ENCODE measurements at places on chromosomes 11 and 22.
A peak's percentile ranks its signal among the peaks of the same experiment; 100 is the strongest.

DNA sequence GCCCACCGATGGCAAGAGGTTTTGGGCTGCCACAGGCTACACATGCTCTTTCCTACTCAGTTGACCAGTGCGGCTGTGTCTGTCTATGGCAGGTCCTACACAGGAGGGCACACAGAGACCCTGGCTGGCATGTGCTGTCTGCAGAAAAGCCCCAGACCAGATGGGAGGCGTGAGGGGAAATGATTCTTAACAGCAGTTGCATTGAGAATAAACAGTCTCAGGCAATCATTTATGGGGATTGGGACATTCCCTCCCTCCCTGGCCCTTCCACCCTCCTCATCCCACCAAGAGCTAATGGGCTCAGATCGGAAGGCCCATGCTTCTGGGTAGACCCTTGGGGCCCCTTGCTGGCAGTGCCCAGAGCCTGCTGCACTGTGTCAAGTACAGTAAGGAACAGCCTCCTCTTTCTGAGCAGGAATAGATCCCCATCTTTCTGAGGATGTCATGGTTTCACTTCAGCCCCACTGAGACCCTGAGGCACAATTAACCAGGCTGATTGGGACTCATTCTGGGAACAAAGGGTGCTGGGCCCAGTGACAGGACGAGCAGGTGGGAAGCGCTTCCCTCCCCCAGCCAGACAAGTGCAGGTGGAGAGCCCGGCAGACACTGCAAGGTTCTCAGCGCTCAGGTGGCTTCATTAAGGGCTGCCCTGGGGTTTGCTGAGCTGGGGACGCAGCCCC is 28.3 kb downstream of the TSPAN18 start:
- DNase-seq, result no peak

DNA sequence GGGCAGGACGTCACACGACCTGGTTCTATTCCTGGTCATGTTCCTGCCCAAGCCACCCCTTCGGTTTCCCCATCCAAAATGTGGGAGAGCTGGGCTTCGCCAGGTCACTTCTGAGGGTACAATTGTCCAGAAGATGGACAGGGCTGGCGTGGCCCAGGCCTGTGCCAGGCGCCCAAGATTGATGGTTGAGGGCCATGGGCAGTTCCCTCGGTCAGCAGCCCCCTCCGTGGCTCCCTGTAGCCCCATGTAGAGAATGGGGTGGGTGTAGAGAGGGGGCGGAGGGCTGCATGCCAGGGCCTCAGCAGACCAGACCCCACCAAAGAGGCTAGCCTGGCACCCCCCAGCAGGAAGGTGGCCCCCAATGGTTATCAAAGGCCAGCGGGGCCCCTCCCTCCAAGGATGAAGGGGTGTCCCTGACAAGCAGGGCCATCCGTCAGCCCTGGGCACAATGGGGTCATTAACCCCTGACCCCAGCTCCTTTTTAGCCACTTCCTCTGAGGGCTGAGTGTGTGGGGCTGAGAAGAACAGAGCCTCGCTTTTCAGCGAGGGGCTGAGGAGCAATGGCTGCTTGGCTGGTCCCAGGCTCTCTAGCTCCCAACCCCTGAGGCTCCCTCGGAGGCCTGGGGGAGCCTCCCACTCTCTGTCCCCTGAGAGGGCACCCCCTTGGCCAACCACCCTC is 11.0 kb upstream of the PICK1 start:
- DNase-seq, result no peak

DNA sequence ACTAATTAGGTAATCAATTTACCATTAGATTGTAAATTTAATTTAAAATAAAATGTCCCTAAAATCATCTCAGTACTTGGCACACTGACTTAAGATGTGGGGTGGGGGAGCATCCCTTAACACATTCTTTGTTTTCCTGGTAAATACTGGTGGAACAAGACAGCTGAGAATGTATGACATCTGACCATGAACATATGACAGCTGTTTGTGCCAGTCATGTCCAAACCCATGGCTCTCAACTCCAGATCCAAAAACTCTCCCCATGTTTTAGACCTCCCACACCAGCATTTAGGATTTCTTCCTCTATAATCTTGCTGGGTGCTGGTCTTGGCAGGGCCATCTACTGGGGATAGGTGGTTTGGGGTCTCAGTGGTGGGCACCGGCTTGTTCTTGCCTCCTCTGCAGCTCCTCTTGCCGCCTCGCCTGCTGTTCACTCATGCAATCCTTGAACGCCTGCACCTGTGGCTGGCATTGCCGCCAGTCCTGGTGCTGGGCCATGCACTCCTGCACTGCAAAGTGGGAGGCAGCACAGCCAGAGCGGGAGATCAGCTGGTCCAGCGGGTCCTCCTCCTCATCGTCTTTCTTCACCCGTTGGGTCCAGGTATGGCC is 3.8 kb downstream of the COA4 start:
- DNase-seq, result no peak

- no peak for DNase-seq
Measured at GRCh38 chr11:17770048-17770652, 35.6 kb downstream of the KCNC1 start.

DNA sequence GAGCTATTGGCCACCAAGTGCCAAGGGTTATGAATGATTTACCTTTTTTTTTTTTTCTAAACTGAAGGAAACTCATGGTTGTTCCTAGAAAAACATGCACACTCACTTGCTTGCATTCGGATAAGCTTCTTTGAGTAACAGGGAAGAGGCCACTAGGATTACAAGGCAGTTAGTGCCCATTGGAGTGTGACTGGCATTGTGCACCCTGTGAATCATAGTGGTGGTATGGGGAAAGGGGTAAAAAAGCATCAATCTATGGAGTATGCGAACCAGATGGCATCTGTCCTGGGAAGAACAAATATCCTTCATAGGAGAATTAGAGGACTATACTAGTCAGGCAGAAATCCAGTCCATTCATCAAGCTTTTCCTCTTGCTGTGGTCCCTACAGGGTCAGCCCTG is 24.2 kb downstream of the CD44 start:
- DNase-seq, result no peak

- DNase-seq, result no peak
Measured at GRCh38 chr11:77302752-77303151, 1.3 kb upstream of the GDPD4 start.

GRCh38 chr11:119368121-119369034 is 13.1 kb downstream of the USP2 start:
- DNase-seq, result no peak

DNA sequence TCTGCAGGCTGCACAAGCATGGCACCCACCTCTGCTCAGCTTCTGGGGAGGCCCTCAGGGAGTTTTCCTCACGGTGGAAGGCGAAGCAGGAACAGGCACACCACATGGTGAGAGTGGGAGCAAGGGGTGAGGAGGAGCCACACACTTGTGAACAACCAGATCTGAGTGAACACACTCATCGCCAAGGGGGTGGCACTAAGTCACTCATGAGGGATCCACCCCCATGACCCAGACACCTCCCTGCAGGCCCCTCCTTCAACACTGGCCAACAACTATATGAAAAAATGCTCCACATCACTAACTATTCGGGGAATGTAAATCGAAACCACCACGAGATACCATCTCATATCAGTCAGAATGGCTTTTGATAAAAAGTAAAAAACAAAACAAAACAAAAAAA is 722 bp upstream of the KRTAP5-2 start:
- DNase-seq, result no peak

GRCh38 chr11:364991-365725 is 4.1 kb upstream of the B4GALNT4 start:
- no peak for DNase-seq

DNA sequence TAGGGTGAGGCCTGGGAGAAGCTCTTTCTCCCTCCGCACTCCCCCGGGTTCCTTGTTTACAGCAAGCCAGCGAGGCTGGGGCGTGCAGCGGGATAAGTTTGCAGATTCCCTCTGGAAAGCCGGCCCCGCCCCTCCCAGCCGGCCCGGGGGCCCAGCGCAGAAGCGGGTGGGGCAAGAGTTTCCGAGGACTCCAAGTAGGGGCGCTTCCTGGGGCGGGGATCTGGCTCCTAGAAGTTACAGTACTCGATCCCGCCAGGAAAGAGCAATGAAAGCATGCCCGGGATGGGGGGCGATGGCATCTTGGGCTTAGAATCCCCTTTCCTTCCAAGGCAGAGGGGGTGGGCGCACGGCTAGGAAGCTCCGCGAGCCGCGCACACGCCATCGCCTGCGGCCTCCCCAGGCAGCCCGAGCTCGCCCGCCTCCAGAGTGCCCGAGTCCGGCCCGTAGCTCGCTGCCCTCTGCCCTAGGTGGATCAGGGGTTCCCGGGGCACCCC is 385 bp downstream of the TST start:
- no peak for DNase-seq

DNA sequence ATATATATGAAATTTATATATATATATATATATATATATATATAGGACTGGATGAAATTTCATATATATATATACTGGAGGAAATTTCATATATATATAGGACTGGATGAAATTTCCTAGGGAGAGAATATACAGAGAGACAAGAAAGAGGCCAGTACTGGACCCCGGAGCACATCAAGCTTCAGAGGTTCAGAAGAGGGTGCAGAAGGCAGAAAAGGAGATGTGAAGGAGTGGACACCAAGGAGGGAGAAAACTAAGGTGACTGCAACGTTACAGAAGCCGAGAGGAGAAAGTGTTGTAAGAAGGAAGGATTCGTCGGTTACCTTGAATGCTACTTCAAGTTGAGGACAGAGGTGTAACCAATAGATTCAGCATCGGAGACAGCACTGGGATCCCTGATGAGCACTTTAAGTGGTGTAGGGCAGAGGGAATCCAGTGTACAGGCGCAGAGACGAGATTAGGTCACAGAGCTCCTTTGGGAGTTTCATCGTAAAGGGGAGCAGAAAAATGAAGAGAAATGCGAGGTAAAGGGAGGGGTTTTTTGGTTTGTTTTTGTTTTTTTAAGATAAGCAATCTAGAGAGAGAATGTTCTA is 8.5 kb upstream of the TPH1 start:
- DNase-seq, result no peak

- DNase-seq, result no peak
Measured at GRCh38 chr11:3982431-3982830, 112.2 kb upstream of the RRM1 start.

DNA sequence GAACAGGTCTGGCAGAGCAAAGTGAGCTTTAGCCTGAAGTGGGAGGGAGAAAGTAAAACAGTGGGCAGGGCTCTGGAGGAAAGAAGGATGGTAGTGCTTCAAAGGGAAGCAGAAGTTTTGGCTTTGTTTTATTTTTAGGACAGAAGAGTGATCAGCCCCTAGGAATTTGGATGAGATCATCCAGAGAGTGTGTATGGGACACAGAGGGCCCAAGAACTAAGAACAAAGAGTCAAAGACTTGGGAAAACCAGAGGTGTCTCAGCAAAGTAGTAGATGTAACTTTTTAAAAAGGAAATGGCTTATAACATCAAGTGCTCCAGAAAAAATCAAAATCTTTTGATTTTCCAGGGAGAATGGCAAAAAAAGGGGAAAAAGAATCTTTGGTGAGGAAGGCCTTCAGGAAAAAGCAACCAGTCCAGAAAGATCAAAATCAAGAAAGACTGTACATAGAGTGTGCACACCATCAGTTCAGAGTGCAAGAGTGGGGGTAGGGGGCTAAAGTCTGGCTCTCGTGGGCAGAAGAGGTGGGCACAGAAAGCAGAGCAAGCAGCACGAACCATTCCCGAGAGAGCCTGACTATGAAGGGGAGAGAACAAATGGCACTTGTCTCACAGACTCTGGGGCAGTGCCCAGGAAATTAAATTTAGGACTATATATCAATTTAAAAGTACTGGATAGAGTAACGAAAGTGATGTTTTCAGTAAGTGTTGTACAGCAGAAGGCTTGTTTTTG is 30.0 kb downstream of the MAPK1 start:
- no peak for DNase-seq

GRCh38 chr11:119374632-119375336 is 6.7 kb downstream of the USP2 start:
- DNase-seq, result no peak

DNA sequence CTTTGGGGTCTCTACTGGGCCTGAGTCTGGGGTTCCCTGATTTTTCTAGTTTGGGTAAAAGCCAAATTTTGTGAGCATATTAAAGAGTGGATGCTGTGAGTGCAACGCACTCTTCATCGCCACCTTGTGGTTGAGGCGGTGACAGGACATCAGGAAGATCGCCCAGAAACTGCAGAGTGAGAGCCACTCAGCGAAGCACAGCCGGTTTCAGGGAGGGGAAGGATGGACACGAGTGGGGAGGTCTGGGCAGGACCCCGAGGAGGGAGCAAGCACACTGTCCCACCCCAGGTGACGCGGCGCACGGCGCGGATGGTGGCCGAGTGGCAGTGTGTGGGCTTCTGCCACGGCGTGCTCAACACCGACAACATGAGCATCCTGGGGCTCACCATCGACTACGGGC is 9.1 kb downstream of the SELENOO start:
- DNase-seq, result peak; percentile 77

GRCh38 chr11:128391811-128392210 is 195.5 kb downstream of the ETS1 start:
- DNase-seq, result no peak

GRCh38 chr22:34847072-34847471 is 218.9 kb upstream of the ISX start:
- DNase-seq, result no peak

GRCh38 chr22:46049726-46050450 is 72.9 kb upstream of the WNT7B start:
- no peak for DNase-seq

GRCh38 chr11:86984701-86985100 is 29.5 kb upstream of the FZD4 start:
- no peak for DNase-seq

DNA sequence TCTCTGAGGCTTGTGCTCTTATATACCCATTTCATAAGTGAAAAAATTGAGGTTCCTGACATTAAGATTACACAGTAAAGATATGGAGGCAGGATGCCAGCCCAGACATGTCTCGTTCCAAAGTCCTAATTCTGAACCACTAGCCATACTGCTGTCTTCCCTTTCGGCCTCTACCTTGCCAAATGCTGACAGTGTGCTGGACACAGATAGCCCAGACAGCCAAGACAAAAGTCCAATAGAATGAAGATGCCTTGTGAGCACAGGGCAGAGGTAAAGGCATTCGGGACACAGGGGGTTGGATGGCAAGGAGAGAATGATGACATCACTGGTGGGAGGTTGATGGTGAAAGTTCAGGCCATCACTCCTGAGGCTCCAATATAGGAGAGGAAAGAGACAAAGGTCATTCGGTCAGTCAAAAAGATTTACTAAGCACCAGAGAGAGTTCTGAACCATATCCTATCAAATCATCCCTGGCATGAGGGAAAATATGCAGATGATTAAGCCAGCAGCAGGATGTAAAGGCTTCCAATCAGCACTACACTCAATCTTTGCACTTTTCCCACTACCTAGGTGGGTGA is 174.0 kb upstream of the MTMR2 start:
- no peak for DNase-seq

GRCh38 chr11:120918257-120918656 is 105.6 kb upstream of the TBCEL start:
- DNase-seq, result no peak
